ENCODE measurements at places on chromosomes 11 and 22.

DNA sequence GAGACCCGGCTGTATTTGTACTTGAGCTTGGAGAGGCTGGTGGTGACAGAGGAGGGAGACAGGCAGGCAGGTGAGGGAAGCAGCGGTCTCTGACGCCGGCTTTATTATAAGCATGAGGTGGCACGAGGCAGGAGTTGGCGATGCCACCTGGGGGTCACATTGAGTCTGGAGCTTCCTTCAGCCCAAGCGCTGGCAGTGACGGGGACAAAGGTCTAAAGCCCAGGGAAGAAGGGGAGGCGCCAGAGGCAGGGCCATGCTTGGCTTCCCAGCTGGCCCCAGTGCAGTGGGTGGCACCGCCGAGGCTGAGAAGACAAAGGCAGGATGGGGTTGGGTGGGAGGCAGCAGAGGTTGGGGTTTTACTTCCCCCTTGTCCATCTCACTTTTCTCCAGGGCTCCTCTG is 4.5 kb downstream of the FXYD2 start:
- DNase-seq: no peak

DNA sequence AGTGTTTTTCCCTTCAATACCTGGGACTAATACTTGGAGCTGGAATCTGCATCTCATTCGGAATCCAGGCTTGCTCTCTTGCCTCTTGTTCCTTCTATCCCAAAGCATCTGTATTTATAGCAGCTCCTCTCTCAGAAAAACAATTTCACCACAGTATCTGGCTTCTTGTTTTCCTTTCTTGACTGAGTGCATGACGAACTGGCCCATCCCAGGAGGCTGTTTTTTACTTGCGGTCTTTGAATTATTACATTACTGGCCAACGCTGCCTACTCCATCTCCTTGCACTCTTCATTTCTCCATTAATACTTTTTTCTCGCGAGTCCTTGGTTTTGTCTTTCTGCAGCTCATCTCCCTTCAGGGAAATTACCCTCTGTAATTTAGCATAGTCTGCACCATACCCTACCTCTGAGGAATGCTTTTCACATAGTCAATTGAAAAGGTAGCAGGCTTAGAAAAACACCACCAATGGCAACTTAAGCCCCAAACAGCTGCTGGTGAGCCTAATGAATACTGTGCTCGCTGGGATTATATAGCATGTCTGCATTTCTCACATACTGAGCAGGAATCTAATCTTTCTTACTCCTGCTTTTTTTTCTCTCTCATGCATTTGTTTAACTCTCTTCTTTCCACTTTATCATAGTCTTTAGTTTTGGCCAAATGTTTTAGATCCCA is 277.4 kb upstream of the SESN3 start:
- DNase-seq: no peak

DNA sequence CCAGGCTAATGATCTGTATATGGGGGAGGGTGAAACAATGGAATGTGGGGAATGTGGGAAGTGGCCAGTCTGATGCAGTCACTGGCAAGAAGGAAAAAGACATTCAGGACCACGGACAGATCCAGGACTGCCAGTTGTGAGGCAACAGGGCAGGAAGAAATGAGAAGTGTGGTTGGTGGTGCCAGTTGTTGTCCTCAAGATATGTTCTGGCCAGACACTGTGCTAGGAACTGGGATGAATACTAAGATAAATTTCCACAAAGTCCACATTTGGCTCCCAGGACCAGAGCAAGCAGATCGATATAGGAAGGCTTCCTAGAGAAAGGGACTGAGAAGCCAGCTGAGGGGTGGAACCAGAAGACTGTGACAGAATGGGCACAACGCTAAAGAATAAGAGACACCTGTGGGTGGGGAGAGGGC is 6.8 kb upstream of the TPBGL start:
- DNase-seq: no peak

DNA sequence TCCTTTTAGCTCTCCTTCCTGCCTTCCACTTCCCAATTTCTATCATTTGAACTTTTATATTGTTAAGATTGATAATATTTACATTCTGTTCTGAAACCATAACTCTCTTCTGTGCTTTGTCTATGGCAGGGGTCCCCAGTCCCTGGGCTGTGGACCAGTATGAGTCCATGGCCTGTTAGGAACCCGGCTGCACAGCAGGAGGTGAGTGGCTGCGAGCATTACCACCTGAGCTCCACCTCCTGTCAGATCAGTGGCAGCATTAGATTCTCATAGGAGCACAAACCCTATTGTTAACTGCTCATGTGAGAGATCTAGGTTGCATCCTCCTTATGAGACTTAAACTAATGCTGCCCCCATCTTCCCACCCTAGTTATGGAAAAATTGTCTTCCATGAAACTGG is 48.4 kb upstream of the HEPHL1 start:
- no peak for DNase-seq

DNA sequence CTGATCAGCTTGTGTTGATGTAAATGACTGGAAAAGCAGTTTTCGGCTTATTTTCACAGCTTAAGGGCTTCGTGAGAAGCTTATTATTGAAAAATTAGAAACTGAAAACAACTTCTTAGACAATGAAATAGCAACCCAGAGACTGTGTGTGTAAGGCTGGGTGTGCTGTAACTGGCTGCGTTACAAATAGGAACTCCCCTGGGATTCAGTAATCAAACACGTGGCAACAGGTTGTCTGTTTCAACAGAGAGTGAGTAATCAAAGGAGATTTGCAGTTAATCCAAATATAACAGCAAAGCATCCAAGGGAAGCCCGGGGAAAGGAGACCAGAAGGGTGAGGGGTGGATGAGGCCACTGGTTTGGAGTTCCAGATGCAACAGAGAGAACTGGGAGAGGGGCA is 19.2 kb downstream of the NTM start:
- DNase-seq: no peak

DNA sequence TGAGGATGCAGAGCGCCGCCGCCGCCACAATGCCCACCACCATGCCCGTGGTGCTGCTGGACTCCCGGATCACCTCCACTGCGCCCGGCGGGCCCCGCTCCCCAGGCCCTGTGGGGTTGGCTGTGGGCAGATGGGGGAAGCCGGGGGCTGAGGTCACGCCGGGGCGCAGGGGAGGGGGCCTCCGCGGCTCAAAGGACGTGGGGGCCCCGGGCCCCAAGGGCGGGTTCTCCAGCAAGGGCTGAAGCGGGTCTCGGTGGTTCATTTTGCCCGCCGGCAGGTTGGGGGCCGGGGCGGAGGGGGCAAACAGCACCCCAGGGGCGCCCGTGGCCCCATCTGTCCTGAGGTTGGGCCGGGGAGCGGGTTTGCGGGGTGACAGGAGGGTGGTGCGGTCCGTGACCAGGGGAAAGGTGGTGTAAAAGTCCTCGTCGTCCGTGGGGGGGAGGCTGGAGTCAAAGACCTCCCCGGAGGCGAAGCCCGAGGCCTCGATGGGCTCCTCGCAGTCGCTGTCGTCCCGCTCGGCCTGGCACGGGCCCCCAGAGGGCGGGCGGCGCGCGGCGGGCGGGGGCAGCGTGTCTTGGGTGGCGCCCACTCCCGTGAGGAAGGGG is 16.5 kb downstream of the SLC22A12 start:
- no peak for DNase-seq

DNA sequence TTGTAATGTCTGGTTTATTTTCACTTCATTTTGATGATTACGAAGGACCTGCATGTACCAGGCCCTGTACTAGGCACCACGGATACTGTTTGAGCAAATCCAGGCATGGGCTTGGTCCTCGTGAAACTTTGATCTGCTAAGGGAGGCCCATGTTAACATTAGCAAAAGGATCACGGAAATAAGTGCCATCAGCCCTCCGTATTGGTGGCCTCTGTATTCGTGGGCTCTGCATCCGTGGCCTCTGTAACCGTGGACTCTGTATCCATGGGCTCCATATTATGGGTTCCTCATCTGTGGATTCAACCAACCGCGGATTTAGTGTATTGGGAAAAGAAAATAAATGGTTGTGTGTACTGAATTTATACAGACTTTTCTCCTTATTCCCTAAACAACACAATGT is 8.7 kb downstream of the ARHGAP8 start:
- DNase-seq: no peak

- DNase-seq: no peak
Observed at GRCh38 chr11:78783846-78784245, 209.2 kb upstream of the NARS2 start.

- DNase-seq: no peak
Observed at GRCh38 chr11:2763984-2764383, 64.2 kb upstream of the KCNQ1OT1 start.

DNA sequence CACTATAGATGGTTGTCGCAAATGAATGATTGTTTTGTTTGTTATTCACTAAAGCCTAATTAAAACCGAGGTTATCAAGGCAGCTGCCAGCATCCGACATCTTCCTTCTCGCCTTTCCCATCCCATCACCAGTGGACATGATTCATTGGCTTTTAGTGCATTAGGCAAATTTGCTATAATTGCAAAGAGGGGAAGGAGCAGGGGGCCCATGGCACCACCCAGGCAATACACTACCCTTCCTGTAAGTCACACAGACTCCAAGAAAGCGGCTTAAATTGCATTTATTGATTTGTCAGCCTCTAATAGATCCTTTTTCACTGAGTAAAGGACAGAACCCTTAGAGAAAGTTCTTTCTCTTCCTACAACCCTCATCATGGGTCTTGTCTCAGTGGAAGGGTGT is 169.2 kb upstream of the NCAM1 start:
- no peak for DNase-seq

- no peak for DNase-seq
Observed at GRCh38 chr11:95920460-95921105, 3.3 kb downstream of the MTMR2 start.

- DNase-seq: no peak
Observed at GRCh38 chr22:31305194-31305593, 12.9 kb upstream of the PIK3IP1 start.

DNA sequence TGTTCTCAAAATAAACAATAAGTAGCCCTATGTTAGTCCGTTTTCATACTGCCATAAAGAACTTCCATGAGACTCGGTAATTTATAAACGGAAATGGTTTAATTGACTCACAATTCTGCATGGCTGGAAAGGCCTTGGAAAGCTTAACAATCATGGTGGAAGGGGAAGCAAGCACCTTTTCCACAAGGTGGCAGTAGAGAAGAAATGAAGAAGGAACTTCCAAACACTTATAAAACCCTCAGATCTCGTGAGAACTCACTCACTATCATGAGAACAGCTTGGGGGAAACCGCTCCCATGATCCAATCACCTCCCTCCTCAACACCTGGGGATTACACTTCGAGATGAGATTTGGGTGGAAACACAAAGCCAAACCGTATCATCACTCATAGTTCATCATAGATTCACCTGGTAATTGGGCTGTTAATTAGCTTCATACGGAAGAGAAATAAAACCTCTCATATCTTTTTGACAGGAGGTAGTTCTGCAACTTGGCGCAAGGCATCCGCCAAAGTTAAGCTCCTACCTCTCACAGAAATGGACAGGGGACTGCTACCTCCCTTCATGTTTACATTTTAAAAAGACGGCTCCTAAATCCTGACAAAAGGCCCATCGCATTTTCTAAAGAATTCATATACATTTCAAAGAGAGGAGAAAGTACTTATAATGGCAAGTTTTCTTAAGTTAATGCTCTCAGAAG is 49.0 kb downstream of the MUC15 start:
- DNase-seq: no peak

DNA sequence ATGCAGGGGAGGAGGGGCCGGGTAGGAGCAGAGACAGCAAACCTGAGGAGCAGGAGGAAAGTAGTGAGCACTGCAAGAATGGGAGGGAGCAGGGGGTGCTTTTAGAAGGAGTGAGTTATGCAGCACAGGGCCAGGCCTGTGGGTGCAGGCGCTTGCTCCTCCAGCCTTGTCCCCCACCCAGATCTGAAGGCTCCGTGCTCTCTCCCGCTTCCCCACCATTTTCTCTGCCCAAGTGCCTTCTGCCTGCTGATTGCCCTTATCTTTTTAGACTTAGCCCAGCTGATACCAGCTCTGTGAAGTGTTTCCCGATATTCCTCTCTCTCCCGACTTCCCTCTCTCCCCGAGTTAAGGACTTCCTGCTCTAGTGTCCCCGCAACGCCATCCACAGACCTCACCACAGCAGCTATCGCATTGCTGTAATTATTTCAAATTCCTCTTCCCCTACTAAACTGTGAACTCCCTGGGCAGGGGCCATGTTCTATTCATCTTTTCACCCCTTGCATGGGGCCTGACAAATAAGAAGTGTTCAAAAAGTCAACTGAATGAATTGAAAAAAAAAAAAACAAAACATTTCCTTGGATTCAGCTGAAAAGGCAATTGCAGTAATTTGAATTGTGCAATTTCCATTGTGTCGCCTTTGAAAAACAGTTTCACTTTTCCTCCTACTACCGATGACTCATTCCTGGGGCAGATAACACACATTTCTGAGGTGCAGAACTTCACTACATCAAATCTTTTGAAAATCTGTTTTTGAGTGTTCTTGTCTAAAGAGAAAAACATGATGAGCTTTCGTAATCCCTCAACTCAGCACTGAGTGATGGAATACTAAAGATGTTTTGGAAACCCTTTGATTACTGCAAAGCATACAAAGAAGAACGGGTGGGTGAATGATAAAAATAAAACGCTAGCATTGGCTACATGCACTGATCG is 69.7 kb upstream of the BMAL1 start:
- DNase-seq: no peak

GRCh38 chr11:121754598-121754997 is 301.8 kb upstream of the SORL1-AS1 start:
- no peak for DNase-seq

DNA sequence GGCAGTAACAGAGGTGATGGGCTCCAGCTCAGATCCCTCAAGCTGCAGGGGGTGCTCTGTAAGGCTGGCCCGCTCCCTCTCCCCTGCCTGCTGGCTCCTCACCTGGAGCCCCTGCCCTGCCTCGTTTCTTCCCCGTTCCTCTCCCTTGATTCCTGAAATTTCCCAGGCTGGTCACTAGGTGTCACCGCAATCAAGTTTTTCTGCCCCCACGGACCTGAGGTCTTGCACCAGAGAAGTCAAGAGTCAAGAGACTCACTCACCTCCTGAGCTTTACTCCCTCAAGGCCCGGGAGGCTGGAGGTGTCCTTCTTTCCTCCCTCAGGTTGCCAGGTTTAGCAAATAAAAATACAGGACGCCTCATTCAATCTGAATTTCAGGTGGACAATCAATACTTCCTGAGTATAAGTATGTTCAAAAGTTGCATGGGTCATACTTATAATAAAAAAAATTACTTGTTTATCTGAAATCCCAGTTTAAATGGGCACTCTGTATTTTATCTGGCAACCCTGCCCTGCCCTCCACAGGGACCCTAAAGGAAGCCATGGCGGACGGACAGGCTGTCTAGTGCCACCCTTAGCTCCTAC is 69.2 kb downstream of the SCUBE1 start:
- DNase-seq: peak; percentile 4

DNA sequence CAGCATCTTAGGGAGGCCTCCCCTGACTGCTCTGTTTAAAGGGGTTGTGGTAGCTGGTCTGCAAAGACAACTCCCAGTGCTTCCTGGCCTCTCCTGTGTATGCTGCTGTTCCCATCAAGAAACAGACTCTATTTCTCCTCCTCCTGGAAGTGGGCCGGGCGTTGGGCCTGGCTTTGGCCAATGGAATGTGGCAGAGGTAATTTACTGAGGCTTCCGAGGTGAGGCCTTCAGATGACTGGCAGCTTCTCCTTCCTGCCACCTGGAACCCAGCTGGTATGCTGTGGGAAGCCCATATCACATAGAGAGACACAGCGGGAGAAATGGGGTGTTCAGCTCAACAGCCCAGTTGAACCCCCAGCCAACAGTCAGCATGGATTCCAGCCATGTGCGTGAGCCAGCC is 25.1 kb upstream of the EIF3D start:
- no peak for DNase-seq

GRCh38 chr22:46701262-46701661 is 36.8 kb downstream of the CERK start:
- DNase-seq: no peak

- DNase-seq: no peak
Observed at GRCh38 chr11:12174477-12175143, 64.2 kb downstream of the MICAL2 start.
